Stimulated activated CD4-positive, alpha-beta T cell treated with anti-CD3 and anti-CD28 coated beads, Interleukin-15, amount 100 ng/mL, for 1 hour (primary cell): ENCODE measurements at places on chromosomes 6 and 20.

DNA sequence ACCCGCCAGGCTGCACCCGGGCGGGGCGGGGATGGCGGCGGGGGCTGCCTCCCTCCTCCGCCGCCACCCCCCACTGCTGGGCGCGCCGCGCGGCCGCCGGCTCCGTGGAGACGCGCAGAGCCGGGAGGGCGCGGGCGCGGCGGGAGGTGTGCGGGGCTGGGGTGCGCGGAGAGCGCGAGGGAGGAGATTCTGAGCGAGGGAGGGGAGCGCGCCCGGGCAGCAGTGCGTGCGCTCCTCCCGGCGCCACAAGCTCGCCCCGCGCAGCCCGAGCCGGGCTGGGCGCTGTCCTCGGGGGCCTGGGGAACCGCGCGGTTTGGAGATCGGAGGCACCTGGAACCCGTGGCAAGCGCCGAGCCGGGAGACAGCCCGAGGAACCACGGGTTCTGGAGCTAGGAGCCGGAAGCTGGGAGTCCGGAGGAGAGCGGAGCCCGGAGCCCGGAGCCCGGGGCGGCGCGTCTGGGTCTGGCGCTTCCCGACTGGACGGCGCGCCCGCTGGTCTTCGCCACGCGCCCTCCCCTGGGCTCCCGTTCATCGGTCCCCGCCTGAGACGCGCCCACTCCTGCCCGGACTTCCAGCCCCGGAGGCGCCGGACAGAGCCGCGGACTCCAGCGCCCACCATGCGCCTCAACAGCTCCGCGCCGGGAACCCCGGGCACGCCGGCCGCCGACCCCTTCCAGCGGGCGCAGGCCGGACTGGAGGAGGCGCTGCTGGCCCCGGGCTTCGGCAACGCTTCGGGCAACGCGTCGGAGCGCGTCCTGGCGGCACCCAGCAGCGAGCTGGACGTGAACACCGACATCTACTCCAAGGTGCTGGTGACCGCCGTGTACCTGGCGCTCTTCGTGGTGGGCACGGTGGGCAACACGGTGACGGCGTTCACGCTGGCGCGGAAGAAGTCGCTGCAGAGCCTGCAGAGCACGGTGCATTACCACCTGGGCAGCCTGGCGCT, at the start of gene NTSR1:
TSS of gene NTSR1 (plus strand) at position 246 of the 946 bp plus-strand sequence. CDS start at position 618, 372 bp downstream.
- no peak for DNase-seq

DNA sequence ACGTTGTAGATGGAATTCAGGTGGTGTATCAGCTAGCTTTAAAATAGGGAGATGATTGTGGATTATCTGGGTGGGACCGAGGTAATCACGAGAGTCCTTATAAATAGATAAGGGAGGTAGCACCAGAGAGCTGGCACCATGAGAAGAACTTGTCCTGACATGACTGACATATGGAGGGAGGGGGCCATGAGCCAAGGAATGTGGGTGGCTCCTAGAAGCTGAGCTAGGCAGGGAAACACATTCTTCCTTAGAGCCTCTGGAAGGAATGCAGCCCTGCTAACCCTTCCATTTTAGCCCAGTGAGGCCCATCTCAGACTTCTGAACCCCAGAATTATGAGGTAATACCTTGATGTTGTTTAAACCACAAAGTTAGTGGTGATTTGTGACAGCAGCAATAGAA, 321.1 kb upstream of the SULF2 start:
- DNase-seq: no peak

- DNase-seq: no peak
Observed at GRCh38 chr20:30500829-30501440, 756.5 kb upstream of the DEFB115 start.

DNA sequence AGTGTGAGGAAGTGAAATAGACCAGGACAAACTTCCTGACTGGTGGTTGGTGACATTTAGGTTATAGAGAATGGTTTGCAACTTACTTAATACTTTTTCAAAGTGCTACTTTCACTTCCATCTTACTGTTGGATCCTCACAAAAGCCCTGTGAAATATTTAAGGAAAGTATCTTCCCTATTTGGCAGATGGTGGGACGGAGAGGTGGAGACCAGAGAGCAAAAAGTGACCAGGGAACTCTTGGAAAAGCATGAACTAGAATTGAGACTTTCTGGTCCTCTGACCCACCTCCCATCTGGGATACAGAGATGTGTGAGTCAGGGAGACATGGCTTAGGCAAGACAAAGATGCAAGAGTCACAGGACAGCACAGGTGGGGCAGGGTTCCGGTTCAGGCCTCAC, 3.0 kb downstream of the TRIM10 start:
- no peak for DNase-seq

DNA sequence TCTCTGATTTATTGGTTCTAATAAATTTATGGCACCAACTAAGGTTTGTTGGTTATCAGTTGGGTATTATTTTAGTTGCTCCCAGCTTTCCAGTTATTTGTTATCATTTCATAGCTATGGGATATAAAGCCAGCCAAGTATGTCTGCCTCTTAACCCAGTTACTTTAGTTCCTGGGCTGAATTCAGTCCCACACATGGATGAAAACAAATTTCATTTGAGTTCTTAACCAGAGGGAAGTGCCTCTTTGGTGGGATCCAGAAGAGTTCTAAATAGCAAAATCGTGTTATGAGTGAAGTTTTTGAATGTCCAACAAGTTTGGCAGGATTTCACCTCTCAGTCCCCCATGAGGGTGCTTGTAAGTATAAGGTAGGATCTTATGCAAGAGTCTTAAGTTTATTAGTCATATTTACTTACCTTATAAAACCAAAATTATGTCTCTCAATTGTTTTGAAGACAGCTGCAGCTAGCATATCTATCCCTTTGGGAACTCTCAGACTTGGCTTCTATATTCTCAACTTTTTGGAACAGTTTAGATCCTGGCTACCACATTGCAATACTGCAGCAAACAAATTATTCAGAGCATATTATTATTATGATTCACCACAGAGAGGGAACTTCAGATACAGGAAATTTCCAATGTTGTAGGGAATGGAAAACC, 683.6 kb downstream of the BCKDHB start:
- DNase-seq: no peak
